Right ventricle myocardium inferior (tissue), 1 donor: ENCODE measurements at places on chromosomes 1 and 21. TPM values are rescaled to one million over a fixed set of nuclear protein-coding genes. Genes with fewer than 3 reads are reported as not detected.

Gene ATP1A4
- total RNA-seq: not detected

DNA sequence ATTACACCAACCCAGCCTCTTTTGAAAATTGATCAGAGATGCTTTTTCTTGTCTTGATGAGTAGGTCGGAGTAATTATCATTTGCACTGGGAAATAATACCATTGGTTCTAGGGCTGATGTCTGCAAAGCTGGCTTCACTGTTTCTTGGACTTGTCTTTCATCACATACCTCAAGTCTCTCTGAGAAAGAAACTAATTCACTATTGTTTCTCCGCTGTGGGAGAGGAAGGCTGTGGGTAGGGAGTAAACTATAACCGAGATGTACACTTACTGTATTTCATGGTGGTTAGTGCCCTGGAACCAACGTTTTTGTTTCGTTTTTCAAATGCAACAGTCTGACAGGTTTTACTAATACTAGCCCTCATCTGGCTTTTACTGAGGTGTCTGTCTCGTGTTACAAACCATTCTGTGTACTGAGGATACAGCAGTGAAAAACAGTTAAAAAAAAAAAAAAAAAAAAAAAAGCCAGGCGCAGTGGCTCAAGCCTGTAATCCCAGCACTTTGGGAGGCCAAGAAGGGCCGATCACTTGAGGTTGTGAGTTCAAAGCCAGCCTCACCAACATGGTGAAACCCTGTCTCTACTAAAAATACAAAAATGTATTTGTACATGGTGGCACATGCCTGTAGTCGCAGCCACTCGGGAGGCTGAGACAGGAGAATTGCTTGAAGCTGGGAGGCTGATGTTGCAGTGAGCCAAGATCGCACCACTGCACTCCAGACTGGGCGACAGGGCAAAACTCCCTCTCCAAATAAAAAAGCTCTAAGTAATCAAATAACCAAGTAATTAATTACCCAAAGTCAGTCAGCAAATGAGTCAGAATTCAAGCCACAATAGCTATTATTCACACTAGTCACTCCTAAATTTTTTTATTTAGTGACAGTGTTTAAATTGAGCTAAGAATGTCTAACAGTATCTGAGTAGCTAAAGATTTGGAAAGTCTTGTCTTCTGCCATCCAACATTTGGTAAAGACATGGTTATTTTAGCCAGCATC lies 23.3 kb downstream of the TOMM20 start:
- DNase-seq: no peak

GRCh38 chr1:208803011-208803811 lies 559.0 kb upstream of the PLXNA2 start:
- DNase-seq: no peak

GRCh38 chr1:228305721-228306152 lies 97.9 kb downstream of the OBSCN start:
- no peak for DNase-seq

GRCh38 chr1:94309829-94310569 lies 72.6 kb upstream of the ARHGAP29 start:
- no peak for DNase-seq

- DNase-seq: no peak
These were observed 963.4 kb upstream of the ADGRL4 start for GRCh38 chr1:79969886-79970285.
